Fibroblast of skin of scalp (primary cell): ENCODE measurements at places on chromosomes 1 and 21.

DNA sequence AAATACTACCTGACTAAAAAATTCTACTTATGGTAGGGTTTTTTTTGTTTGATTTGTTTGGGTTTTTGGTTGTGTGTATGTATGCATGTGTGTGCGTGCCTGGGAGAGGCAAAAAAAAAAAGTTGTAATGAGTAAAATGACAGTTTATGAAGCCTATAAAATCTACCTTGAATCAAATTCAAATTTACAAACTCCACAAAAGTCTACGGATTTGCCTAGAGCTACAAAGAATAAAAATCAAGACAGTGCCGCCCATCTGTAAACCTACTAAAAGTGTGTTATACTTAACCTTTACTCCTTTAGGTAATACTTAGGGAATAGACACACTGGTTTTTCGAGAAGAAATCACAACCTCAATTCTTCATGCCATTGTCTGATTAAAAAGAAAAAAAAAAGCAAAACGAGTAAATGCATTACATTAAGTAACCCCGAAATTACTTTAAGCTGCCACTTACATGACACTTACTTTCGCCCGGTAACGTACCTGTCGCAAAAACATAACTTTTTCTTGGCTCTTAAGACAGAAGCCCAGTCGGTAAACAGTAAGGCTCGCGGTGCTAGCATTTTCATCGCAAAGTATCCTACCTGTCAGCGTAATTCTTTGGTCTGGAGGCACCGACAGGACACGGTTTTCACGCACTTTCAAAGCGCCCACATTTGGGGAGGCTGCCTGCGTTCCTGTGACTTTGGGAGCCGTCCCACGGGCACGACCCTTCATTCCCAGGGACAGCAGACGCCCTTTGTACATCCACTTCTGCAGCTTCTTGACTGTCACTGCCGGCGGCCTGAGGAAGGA is 951 bp downstream of the SYDE2 start:
- no peak for DNase-seq

- DNase-seq, result no peak
These were observed 420 bp upstream of the VPS13D start for GRCh38 chr1:12229386-12229834.

- no peak for DNase-seq
These were observed 78.5 kb upstream of the CDC42BPA start for GRCh38 chr1:227396539-227397353.

GRCh38 chr1:111101854-111102642 is 37.8 kb downstream of the DRAM2 start:
- DNase-seq, result no peak

DNA sequence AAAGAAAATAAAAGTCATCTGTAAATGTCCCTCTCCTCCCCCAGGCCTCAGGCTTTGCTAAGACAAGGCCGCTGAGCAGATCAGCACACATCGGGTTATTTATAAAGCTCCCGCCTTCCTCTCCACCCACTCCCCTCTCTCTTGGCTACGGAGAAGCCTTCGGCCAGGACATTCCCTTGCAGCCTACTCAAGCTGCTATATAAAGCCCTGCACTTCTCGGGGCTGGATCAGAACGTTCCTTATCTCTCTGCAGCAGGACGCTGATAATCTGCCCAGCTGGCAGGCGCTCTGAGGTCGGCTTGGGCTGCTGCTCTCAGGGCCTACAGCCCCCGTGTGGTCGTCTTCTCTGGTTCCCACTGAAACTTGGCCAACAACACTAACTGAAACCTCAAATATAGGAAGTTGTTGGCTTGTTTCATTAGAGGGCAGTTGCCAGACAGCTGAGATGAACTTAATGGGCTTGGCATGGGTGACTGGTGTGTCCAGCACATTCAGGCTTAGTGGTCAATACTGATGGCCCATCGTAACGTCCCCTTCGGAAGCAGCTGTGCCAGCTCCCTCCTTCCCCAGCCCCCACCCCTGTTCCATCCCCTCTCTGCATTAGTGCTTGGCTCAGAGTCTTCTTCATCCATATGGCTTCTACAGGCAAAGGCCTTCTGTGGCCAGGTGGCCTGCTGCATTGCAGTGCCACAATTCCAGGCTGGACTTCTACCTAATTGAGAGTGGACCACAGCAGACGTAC is 64.6 kb downstream of the IER5 start:
- peak; percentile 60 for DNase-seq

DNA sequence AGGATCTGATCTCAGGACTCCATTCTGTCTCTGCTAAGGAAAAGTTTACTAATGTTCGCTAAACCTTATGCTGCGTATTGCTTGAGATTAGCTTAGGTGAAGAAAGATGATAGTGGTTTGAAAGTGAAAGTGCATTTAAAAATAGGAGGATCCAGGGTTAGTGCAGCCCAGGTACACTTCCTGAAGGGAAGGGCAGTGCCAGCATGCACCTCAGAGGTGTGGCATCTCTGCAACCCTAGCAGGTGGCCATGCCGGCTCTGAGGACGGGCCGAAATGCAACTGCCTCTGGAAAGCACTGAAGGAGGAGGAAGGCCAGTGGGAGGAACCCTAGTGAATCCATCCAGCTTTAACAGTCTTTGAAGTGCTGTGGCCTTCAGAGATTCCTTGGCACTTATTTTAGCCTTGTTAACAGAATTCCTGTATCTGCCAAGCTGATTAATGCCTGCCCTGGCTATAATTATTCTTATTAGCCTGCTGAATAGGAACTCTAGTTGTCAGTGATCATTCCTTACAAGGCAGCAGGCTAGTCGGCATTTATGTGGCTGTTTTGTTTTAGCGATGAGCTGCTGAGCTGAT is 5.5 kb downstream of the PTGFRN start:
- no peak for DNase-seq

DNA sequence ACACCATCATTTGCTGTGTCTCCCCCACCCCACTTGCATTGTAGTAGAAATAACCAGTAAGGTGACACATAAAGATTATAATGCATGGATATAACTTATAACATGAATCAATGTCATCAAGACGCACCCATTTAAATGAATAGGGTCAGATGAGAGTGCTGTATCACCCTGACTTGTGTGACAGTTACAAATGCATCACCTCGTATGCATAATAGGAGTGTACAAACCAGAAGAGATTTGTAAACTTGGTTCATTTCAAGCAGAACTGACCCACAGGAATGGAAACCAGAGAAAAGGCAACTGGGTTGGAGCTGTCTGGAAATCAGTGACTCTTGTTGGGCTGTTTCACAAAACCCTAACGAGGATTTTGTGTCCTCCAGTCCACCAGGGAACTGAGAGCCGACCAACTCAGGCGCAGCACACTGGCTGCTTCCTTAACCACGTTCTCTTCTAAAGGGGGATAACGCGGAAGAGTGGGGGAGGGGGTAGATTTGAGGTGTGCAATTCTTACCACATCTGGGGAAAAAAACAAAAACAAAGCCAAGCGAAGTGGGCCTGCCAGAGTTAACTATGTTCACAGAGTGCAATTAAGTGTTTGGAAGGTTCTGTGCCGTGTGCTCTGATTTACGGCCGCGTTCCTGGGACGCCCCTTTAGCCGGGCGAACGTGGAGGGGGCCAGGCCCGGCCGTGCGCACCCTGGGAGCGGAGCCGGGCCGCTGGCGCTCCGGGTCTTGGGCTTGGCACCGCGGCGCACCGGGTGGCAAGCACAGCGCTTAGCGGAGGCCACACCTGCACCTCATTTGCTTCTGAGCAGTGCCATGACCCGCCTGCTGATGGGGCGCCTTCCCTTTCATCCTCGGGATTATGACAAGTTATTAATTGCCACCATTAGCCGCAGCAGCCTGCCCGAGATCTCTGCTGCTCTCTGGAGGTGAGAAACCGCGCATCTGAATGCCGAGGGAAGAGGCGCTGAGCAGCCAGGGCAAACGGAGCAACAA is 248.8 kb upstream of the FOXD3 start:
- DNase-seq, result peak; percentile 2

- peak; percentile 65 for DNase-seq
These were observed 15.9 kb downstream of the ZMYND12 start for GRCh38 chr1:42439940-42440339.

- no peak for DNase-seq
These were observed 1.2 kb downstream of the KRTAP10-4 start for GRCh38 chr21:44574457-44575306.

DNA sequence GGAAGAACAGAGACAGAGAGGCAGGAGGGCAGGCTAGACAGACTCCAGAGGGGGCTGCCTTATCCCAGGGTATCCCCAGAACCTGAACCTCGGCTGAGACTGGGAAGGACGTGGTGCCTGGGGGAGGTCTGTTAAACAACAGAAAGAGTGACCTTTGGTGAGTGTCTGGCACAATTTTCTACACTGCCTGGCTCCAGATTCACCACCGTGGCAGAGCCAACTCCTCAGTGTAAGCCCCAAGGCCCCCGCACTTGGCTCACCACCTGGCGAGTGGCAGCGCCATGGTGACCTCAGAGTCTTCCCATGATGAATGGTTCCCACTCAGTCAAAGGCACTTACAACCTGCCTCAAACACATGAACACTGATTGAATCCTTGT is 6.5 kb downstream of the RD3 start:
- DNase-seq, result no peak
